H1 (cell line): ENCODE measurements at places on chromosomes 12 and 14.
A peak's percentile ranks its signal among the peaks of the same experiment; 100 is the strongest.

- DNase-seq, result no peak
Measured at GRCh38 chr14:106840991-106841390, 1314.6 kb downstream of the TMEM121 start.

DNA sequence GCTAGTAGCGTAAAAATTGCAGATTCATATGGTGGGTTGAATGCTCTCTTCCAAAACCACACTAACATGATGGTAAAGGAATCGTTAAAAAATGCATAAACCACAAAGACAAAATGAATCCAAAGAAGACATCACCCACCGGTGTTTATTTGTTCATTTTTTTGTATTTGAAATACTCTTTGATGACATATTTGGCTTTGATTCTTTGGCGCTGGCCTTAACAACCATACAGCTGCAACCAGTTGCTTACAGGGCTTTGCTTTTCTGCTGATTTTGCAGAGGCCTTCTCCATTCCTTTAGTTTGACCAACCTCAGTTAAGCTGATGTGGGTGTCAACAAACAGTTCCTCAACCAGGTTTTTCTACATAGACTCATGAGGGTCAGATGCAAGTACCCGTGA, 103.5 kb downstream of the CACNA1C start:
- DNase-seq, result no peak

DNA sequence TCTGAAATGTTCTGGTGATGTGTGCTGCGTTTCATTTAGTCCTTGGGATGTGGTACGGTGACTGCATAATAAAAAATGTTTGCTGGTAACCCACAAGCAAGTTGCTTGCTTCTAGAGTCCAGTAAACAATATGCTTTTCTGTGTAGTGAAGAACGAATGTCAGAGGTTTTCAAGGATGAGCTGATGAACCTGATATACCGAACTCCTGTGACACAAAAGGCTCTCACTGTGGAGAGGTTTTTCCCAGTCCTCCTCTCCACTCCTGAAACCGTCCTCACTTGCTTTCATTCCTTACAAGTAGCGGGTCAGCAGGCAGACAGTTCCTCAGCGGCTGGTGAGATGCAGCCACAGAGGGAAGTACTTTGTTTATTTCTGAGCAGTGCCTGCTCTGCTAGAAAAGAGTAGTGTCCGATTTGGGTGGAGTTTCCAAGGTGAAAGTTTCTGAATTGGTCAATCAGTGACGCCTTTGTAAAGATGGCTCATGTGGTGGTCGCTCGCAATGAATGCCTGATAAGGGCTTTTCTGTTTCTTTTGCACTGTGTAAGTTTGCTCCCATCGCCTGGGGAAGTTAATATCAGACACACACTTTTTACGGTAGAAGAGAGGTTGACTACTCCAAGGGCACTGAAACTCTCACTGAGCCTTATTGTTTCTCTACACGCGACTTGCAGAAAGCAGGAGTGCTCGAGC, 3.0 kb downstream of the ETV6 start:
- DNase-seq, result no peak

GRCh38 chr14:103206836-103207387, 83.7 kb downstream of the TNFAIP2 start:
- peak; percentile 69 for DNase-seq

- no peak for DNase-seq
Measured at GRCh38 chr14:45251912-45252311, 1.1 kb downstream of the MIS18BP1 start.

DNA sequence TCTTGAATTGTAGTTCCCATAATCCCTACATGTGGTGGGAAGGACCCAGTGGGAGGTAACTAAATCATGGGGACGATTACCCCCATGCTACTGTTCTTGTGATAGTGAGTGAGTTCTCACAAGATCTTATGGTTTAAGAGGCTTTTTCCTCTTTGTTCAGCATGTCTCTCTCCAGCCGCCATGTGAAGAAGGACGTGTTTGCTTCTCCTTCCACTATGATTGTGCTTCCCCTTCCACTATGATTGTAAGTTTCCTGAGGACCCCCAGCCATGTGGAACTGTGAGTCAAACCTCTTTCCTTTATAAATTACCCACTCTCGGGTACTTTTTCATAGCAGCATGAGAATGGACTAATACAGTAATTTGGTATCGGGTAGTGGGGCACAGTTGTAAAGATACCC, 97.3 kb downstream of the PPP1R12A start:
- no peak for DNase-seq

- no peak for DNase-seq
Measured at GRCh38 chr12:88132392-88132791, 9.5 kb downstream of the CEP290 start.

DNA sequence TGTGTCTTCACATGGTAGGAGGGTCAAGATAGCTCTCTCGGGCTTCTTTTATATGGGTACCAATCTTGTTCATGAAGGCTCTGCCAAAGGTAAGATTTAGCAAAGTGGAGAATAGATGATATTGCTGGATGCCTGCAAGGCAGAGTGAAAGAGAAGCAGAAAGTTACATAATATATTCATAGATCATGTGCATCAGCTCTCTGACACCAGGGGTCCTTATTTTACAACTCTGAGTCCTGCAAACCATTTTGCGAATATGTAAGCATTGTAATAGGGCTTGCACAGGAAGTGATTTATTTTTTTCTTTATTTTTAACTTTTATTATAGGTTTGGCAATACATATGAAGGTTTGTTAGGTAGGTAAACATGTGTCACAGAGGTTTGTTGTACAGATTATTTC, 31.8 kb downstream of the CRADD start:
- no peak for DNase-seq

GRCh38 chr12:29024117-29024516, 125.0 kb upstream of the FAR2 start:
- no peak for DNase-seq

GRCh38 chr14:97074456-97074855, 277.3 kb downstream of the VRK1 start:
- DNase-seq, result no peak

DNA sequence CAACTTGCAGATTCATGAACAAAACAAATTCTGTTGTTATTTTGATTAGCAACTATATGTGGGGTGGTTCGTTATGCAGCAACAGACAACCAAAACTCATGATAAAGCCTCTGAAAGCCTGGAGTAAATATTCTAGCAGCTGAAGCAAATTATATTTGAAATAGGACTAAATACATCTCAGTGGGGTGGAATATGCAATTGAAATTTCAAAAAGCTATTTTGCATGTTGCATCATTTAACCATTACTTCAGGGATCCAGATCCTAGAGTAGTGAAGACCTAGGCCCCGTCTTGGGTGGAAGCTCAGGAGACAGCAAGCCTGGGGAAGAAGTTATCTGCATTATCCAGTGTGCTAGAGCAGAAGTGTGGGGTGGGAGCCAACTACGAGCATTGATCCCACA, 114.7 kb downstream of the PPM1A start:
- DNase-seq, result no peak

GRCh38 chr12:24948757-24949722, at the start of gene BCAT1:
BCAT1 (minus strand) TSS chr12:24949101; CDS start chr12:24948932, 169 bp downstream.
- DNase-seq, result peak; percentile 79

GRCh38 chr14:99687284-99688209, 3.4 kb downstream of the CYP46A1 start:
- DNase-seq, result no peak

DNA sequence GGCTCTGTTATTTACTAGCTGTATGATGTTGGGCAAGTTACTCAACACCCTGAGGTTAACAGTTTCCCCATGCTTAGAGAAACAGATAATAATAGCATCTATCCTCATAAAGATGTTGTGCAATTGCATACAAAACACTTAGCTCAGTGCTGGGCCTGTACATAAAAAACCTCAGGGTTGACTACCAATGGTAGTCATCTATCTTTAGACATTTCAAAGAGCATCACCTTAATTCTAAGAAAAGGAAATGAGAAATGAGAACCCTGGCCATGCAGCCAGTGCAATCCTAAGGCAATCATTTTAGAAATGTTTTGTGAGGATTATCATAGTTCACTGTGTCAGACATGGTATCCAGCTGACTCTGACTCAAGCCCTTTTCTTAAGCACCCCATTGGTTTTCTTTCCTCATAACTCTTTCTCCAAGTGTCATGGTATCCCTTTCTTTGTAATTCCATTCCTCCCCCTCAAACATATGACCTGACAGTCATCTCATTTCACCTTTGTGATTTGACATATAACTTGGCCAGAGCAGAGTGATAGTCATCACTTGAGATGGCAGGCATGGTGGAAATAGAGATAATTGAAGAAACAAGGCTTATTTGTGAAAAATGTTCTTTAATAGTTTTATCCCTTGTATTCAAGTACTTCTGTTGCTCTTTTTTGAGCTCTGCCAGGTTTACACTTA, 29.5 kb upstream of the OSBPL8 start:
- no peak for DNase-seq

GRCh38 chr12:30016540-30017055, 232.9 kb upstream of the TMTC1 start:
- DNase-seq, result no peak

- no peak for DNase-seq
Measured at GRCh38 chr12:49046129-49046895, 14.3 kb downstream of the KMT2D start.
